ENCODE measurements at places on chromosomes 12 and 14.

DNA sequence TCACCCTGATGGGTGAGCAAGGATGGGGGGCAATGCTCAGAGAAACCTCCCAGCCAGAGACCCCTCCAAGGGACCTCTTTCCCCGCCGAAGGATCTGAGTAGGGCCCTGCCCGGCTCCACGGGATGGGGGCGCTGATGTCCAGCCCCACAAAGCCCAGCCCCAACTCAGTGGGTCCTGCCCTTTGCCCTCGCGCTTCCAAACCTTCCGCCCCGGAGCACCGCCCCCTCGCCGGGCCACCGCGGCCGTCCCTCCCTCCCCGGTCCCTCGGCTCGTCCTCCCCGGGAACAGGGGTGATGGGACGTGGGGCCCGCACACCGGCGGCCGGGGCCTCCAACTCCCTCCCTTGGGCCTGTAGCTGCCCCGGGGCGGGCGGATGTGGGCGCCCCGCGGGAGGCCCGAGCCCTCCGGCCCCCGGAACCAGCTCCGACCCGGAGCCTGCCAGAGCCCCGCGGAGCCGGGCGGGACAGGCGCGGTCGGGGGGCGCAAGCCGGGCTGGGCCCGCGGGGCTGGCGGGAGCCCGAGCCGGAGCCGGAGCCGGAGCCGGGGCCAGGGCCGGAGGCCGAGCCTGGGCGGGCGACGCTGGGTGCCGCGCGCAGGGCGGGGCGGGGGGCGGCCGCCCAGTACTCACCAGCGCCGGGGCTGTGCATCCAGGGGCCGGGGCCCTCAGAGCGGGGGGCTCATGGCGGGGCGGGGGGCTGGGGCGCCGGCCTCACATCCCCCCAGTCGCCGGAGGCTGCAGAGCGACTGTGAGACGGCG lies 386 bp downstream of the HDAC7 start:
- no peak for DNase-seq

GRCh38 chr12:85617307-85618091 lies 218.7 kb downstream of the RASSF9 start:
- DNase-seq = no peak

DNA sequence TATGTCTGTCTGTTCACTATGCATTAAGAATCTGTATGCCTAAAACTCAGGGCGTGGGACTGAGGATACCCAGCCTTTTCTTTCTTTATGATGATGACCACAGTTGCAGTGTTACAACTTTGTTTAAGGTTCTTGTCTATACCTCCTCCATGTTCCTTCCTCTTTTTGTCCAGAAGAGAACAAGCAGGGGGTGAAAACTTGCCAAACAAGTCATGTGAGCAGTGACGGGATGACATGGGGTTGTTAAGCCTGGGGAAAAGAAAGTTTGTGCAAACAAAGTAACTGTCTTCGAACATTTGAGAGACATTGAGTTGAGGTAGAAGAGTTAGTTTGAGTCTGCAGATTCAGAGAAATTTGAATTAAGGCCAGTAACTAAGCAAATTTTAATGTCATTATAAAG lies 505.5 kb downstream of the NPAS3 start:
- no peak for DNase-seq

DNA sequence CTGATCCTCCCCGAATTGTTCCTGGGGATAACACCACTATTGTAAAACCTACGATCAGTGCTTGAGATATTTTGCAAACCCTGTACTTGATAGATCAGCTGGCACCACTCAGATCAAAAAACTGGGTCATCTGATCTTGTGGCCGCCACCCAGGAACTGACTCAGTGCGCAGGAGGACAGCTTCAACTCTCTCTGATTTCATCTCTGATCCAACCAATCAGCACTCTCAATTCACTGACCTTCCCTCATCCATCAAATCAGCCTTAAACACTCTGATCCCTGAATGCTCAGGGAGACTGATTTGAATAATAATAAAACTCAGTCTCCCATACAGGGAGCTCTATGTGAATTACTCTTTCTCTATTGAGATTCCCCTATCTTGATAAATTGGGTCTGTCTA lies 4.2 kb upstream of the XPOT start:
- DNase-seq = no peak

DNA sequence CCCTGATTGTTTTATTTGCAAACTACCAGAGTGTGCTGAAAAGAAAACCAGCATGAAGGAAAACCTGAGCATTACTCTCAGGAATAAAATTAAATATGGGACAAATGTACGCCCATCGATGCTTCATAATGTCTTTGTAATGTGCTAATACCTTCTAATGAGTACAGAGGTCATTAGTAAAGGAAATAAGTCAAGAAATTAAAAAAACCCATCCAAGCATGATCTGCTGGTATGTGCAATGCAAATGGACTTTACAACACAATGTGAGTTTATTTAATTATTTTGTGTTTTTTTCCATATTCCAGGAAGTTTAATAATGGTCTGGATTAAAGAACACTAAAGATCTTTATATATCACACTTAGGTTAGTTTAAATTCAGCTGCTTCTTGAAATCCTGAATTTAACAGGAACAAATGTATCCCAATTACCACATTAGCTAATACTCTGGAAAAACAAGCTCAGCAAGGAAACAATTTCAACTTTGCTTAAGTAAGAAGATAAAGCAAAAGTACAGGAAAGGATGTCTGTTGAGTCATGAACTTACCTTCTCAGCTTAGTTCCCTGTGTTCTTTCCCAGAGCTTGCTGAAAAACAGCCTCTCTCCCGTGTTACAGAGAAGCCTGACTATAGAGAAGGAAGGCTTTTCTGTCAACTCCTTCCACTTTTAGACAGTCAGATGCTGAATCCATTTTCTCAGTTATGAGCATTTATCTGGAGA lies 179.3 kb upstream of the TMEM260 start:
- no peak for DNase-seq

DNA sequence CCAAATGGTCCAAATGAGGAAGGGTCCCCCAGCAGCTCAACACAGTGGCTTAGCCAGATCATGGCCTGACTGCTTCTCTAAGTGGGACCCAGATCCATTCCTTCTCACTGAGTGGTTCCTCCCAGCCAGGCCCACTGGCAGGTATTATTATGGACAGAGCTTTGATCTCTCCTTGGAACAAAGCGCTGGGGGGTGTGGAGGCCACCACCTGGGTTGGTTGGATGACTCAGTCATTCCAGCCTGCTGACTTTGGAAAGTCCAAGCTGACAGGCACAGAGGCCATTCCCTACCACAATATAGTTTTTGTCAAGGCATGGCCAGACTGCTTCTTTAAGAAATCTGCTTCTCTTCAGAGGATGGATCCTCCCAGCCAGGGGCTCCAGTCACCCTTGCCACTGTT lies 341.1 kb downstream of the BTG1 start:
- no peak for DNase-seq

DNA sequence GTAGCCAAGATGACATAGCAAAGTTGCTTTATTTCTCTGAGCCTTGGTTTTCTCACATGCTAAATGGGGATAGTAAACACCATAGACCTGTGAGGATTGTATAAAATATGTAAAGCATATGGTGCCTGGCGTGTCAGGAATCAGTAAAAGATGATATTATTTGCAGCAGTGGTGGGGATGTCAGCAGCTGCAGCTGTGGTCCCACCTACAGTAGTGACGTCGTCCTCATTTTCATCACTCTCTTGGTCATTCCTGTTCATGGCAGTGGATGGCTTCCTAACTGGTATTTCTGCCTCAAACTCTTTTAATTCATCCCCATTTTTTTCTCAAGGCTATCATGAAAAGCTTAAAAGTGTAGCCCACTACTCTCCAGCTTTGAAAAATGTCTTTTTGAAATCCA lies 12.1 kb downstream of the BMAL2 start:
- no peak for DNase-seq

DNA sequence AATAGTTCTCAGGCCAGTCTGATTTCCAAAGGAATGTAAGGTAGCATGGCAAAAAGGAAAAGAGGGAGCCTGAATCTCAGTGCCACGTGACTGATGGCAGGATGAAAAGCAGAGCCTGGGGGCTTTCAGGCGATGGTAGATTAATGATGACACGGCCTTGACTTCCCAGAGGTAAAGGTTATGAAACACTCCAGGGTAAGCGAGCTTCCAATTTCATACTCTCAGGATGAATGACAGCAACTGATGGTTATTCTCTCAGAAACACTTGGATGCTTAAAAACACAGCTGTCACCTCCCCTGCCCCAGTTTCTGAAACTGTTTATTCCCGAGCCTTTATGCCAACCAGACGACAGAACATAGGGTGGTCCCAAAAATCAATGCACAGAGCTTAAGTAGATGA lies 28.8 kb downstream of the GDF11 start:
- no peak for DNase-seq

DNA sequence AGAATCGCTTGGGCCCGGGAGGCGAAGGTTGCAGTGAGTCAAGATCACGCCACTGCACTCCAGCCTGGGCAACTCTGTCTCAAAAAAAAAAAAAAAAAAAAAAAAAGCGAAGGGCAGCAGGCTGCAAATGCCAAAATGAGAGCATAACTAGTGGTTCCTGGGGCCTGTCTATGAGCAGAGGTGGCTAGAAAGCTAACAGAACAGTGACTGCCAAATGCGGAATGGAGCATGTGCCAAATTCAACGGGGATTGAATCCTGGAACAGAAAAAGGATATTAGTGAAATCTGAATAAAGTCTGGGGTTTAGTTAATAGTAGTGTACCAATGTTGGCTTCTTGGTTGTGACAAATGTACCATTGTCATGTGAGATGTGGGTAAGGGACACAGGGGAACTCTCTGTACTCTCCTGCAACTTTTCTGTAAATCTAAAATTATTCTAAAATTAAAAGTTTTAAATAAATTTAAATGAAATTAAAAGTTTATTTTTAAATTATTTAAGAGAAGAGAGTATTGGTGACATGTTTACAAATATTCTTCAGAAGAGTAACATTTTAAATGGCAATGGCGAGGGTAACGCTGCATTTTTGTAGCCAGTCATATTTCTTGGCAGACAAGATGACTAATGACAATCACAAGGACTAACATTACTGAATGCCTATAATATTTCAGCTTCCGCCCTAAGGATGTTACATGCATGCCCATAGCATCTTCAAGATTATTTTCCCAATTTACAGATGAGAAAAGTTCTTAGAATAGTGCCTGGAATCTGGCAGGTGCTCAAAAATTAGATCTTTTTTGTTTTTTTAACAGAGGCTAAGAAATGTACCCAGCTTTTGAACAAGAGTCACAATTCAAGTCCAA lies 28.9 kb upstream of the NUDT4 start:
- no peak for DNase-seq

DNA sequence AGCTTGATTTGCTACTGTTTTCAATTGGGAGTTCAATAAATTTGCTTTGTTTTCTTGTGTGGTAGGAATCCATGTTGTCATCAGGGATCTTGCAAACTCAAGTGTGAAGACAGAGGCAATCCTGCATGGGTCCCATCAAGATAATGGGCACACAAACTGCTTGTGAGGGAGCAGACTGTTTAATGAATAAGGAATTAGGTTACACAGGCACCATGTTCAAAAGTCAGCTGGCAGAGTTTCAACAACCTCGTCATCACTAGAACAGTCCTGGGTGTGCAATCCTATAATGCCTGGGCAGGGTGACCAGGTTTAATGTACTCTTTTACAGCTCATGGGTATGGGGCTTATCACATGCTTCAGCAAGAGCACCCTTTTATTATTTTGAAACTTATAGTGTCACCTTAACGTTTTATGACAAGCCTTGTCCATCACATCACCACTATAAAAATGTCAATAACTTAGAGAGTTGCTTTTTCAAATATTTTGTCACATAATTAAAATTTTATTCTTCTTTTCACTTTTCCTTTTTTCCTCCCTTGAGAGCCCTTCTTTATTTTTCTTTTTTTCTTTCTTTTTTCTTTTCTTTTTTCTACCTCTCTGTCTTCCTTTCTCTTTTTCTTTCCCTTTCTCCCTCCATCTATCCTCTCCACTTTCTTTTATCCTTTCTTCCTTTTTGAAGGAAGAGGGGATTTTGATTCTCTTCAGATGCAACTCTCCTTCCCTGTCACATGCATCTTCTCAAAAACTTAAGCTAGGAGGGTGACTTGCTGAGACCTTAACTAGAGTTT lies 252.2 kb upstream of the ATP2B1 start:
- DNase-seq = no peak

GRCh38 chr14:69547701-69548348 lies 26.8 kb downstream of the CCDC177 start:
- no peak for DNase-seq

GRCh38 chr12:93358058-93358457 lies 19.7 kb upstream of the NUDT4 start:
- DNase-seq = no peak

DNA sequence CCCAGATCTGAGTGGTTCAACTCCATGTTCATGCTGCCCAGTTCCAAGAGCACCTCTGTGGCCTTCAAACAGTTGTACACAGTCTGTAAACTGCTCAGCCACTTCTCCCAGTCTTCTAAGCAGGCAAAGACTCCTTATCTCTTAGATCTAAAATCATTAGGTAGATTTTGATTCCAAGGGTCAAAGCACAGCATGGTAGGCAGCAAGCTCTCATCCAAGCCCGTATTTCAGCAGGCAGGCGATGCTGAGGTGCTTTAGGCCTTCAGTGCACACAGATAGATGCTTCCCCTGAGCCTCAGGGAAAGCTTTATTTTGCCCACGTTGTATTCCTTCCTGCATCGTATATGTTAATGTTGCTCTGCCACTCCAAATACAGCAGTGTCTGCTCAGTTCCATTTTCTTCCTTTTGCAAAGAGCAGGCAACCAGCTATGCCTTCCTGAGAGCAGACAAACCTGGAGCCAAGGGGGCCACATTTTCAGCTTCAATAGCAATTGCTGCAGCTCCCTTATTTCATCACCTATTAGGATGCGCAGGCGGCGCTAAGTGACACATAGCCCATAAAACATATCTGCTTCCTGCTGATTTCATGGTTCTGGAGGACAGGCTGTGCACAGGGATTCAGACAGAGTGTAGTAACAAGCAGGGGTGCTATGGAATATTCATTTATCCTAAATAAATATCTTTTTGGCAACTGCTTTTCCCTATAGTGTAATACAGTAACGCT lies 67.5 kb downstream of the ETV6 start:
- DNase-seq = no peak

- no peak for DNase-seq
Measured at GRCh38 chr14:95255487-95255886, 64.2 kb downstream of the CLMN start.

- no peak for DNase-seq
Measured at GRCh38 chr12:88471331-88472045, 108.8 kb downstream of the KITLG start.

GRCh38 chr14:101010835-101011234 lies 107.3 kb upstream of the RTL1 start:
- no peak for DNase-seq

All from stimulated activated CD8-positive, alpha-beta memory T cell treated with anti-CD3 and anti-CD28 coated beads, Interleukin-7, amount 100 ng/mL, for 1 hour (primary cell).